ENCODE measurements at places on chromosomes 2 and 18. TPM values are rescaled to one million over a fixed set of nuclear protein-coding genes. Genes with fewer than 3 reads are reported as not detected.

GRCh38 chr2:190891372-190891771, 10.8 kb downstream of the GLS start:
- no peak for DNase-seq

- no peak for DNase-seq
Measured at GRCh38 chr2:175436076-175436475, 254.6 kb upstream of the ATP5MC3 start.

GRCh38 chr18:23380817-23381216, 72.3 kb upstream of the RIOK3 start:
- DNase-seq: no peak

GRCh38 chr18:13834496-13835015, 10.6 kb downstream of the MC5R start:
- DNase-seq: no peak

DNA sequence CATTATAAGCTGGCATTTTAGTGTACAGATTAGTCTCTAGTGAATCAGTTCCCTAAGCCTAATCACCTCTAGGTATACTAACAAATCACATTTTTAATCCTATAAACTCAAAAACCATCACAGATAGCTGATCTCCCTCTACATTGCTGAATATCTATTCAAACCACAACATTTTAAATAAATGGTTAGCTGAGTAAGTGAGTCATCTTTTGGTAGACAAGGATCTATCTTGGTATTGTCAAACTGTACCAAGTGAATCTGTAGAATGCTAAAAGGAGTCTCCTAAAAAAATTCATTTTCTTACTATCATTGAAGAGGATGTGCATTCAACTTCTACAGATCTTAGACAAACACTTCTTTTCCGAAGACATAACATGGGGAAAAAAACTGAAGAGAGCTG, 40.7 kb downstream of the INO80D start:
- DNase-seq: no peak

- DNase-seq: no peak
Measured at GRCh38 chr2:157420771-157421323, 23.0 kb downstream of the CYTIP start.

DNA sequence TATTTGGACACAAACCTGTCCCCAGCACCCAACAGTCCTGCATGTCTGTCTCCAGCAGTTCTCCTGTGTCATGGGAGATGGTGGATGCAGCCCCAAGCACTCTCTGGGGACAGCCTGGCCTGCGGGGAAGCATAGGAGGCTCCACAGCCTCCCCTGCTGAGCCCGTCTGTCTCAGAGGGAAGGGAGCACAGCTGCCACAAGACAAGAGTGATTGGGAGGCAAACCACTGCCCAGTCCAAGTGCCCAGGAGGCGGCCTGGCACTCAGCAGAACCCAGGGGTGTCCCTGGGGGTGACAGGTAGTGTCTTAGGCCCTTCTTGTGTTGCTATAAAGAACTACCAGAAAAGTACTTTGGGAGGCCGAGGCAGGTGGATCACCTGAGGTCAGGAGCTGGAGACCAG, 211.2 kb upstream of the MYT1L start:
- no peak for DNase-seq

DNA sequence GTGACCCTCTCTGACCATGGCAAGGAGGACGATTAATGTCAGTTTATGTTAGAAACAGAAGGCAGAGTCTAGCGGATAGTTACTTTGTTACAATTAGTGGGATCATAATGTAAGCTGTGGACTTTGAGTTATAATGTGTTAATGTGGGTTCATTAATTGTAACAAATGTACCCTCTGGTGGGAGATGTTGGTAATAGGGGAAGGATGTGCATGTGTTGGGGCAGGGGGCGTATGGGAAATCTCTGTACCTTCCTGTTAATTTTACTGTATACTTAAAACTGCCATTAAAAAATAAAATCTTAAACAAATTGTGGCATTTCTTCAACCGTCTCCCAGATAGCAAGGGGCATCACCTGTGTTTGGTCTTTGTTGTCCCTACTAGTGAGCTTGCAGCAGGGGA, 4.8 kb downstream of the UBE2F start:
- DNase-seq: no peak

- no peak for DNase-seq
Measured at GRCh38 chr18:49456794-49457193, 3.7 kb downstream of the DYM start.

DNA sequence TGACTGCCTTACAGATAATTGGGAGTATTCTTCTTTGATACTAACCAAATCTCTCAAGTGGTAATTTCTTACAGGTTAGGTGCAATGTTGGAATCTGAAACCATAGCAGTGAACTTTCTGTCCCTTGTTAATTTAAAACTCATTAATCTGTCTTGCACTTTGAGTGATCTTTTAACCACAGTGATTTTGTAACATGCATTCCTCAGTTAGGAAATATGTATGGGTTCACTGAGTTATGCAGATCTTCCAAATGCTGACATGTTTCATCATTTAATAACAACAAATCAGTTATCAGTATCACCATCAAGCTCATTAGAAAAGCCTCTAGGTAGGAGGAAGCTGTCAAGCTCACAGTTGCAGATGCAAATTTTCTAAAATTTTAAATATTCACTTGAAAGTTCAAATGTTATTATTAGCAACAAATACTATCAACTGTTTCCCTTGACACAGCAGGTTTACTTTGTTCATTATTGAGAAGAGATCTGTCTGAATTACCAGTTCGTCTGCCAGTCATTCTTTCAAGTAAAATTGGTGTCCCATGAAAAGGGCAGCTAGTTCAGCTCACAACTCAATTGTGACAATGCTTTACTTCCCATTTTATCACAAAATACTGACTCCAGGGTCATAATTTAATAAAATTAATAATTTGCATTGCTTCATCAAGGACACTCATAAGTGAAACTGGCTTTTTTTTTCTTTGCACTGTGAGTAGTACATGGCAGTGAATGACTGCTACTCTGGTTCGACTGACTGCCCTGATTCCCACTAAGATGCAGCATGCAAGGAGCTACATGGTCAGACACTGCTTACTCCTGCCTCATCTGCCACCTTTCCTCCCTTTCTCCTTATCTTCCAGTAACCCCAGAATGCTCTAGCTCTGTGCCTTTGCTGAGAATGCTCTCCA, 31.6 kb downstream of the SUCLG1 start:
- DNase-seq: no peak

DNA sequence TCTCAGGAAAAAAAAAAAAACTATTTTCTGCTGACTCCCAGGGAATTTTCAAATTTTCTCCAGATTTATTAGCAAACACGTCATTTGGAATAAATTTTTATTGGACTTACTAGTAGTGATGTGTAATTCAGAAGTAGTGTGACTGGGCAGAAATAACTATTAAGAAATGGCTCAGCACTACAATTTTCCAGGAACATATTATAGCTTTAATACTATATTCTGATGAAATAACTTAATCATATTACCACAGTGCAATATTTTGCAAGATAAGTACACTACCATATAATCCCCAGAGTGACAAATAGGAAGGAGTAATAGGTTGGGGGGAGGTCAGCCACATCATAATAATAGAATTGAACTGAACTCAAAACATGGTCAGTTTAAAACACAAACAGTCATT, 19.7 kb upstream of the TNFAIP6 start:
- no peak for DNase-seq

DNA sequence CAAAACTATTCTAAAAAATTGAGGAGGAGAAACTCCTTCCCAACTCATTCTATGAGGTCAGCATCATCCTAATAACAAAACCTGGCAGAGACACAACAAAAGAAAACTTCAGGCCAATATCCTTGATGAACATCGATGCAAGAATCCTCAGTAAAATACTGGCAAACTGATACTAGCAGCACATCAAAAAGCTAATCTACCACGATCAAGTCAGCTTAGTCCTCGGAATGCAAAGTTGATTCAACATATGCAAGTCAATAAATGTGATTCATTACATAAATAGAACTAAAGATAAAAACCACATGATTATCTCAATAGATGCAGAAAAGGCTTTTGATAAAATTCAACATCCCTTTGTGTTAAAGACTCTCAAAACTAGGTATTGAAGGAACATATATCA, 63.1 kb downstream of the EHBP1 start:
- DNase-seq: no peak

DNA sequence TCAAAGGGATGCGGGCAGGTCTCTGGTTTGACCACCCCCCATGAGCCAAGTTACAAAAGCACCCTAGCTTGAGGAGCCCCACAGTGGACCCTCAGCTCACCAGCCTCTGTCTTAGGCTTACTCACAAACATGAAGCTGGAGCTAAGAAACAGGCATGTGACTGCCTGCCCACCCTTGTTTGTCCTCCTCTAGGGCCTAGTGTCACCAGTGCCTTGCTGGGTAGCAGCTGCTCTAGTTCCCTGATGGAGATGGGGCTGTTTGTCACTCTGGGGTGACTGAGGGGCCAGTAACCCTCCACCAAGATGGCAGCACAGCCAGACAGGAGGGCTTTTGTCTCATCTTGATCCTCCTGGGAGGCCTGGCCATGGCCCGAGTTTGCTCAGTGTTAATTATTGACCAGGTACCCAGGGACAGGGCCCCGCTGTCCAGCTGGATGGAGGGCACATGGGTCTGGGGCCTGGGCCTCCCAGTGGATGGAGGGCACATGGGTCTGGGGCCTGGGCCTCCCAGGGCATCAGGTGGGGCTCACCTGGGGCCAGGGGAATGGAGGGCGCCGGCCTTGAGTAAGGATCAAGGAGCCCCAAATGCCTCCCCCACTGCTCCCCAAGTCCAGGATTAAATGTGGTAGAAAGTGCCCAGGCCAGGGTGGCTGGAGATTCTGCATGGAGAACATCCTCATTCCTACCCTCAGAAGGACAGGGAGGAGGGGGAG, 185.9 kb upstream of the HAAO start:
- DNase-seq: no peak

GRCh38 chr2:238709325-238710025, 138.4 kb upstream of the TWIST2 start:
- no peak for DNase-seq

DNA sequence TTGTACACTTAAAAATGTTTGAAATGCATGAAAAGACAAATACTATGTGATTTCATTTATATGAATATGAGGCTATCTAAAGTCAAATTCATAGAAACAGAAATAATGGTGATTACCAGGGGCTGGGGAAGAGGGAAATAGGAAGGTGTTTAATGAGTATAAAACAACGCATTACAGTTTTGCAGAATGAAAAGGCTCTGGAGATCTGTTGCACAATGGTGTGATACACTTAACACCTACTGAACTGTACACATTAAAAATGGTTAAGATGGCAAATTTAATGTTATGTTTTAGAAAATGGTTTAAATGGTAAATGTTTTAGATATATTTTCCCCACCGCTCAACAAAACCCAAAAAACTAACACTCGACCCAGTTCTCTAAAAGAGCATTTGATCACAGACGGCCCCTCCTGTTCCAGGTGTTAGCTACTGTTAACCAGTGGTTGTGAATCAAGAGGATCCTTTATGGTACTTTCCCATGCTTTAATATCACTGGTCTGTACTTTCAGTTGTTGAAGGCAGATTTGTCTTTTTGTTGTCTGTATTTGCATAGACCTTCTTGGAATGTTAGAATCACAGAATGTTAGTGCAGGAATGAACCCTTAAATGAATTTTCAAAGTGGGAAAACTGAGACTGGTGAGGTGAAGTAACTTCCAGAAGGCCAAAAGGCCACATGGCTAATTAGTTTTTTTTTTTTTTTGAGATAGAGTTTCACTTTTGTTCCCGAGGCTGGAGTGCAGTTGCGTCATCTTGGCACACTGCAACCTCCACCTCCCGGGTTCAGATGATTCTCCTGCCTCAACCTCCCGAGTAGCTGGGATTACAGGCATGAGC, 10.2 kb downstream of the RAB10 start:
- peak; percentile 64 for DNase-seq

- no peak for DNase-seq
Measured at GRCh38 chr2:46689993-46690392, 210.6 kb downstream of the TMEM247 start.

DNA sequence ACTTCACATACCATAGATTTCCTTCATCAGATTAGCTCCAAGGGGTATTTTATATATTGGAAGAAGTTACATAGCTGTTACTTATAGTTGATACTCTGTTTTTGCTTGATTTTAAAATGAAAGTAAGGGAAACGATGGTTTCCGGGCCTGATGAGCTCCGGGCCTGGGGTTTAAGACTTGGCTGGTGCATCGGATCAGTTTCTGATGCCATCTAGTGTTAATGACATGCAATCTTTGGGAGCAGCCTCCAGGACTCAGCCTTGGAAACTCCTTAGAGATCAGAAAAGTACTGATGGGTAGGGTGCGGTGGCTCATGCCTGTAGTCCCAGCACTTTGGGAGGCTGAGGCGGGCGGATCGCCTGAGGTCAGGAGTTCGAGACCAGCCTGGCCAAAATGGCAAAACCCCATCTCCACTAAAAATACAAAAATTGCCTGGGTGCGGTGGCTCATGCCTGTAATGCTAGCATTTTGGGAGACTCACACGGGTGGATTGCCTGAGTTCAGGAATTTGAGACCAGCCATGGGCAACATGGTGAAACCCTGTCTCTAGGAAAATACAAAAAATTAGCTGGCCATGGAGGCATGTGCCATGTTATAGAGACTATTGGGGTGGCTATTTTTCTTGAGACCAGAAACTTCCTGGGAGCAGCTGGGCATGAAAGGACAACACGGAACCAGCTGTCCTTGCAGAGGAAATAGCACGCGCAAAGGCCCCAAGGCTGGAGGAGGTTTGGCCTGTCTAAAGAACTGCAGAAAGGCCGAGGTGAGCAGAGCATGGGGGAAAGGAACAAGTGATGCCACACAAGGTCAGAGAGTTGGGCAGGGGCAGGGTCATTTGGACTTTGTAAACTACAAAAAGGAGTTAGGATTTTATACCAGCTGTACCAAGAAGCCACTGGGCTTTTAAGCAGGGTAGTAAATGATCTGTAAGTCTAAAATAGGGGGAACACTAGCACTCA, 46.9 kb upstream of the CNOT11 start:
- DNase-seq: peak; percentile 51

- no peak for DNase-seq
Measured at GRCh38 chr2:219901155-219901554, 273.7 kb downstream of the SLC4A3 start.

- no peak for DNase-seq
Measured at GRCh38 chr2:239277401-239278085, 123.3 kb downstream of the HDAC4 start.

- no peak for DNase-seq
Measured at GRCh38 chr18:51522338-51522737, 324.9 kb upstream of the MEX3C start.

The HOXD4 gene
- total RNA-seq: not detected

The XDH gene
- 0.13 TPM for total RNA-seq

The KLHL29 gene
- 0.65 TPM for total RNA-seq

The TUBA3D gene
- total RNA-seq: 113 TPM

The HAAO gene
- total RNA-seq: 2.3 TPM

The CRYBA2 gene
- not detected for total RNA-seq

The CCNYL1 gene
- 8.9 TPM for total RNA-seq

The TEKT4 gene
- total RNA-seq: not detected

The CIB4 gene
- total RNA-seq: not detected

The TDRD15 gene
- total RNA-seq: not detected

The CYP27C1 gene
- total RNA-seq: not detected

The AMMECR1L gene
- 9.7 TPM for total RNA-seq
